NCI-H1417 treated with DMSO at 0.1 percent for 48 hours (cell line): ENCODE measurements at places on chromosomes 5 and 9.
A peak's percentile ranks its signal among the peaks of the same experiment; 100 is the strongest.

- no peak for DNase-seq
Measured at GRCh38 chr5:84086511-84086910, 298.2 kb downstream of the EDIL3 start.

- DNase-seq, result no peak
Measured at GRCh38 chr9:108333530-108333983, 522.2 kb downstream of the ACTL7B start.

- no peak for DNase-seq
Measured at GRCh38 chr5:83924891-83925290, 204.2 kb upstream of the HAPLN1 start.

- DNase-seq, result no peak
Measured at GRCh38 chr9:104899759-104900247, 28.2 kb downstream of the ABCA1 start.

GRCh38 chr5:95543017-95543705 is 11.6 kb downstream of the SKIC3 start:
- DNase-seq, result peak; percentile 33

DNA sequence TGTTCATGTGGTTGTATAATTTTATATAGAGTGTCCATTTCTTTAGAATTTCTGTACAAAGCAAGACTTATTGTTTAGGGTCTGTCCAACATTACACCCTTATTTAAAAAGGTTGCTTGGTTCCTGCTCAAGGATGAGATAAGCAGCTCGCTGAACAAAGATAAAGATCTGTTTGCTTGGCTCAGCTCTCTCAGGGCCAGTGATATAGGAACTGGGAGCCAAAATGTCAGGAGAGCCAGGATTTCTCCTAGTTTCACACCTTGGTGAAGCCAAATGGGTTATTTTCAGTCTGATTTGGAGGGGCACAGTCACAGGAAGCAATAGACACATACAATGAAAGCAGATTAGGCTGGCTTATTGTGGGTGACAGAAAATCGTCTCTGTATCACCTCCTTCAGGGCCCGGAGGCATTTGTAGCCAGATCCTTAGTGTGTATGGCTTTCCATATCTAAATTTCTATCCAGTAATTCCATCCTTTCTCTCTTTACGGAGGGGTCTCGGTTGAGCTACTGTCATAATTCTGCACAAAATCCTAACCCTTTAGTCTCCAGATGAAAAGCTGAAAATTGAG is 396.4 kb downstream of the TMEM232 start:
- DNase-seq, result no peak

- DNase-seq, result no peak
Measured at GRCh38 chr5:165834891-165835290, 2329.5 kb downstream of the MAT2B start.
